GM18507 (cell line): ENCODE measurements at places on chromosomes 2 and 18.

GRCh38 chr18:63888470-63889190 is 1.1 kb downstream of the SERPINB2 start:
- no peak for DNase-seq

DNA sequence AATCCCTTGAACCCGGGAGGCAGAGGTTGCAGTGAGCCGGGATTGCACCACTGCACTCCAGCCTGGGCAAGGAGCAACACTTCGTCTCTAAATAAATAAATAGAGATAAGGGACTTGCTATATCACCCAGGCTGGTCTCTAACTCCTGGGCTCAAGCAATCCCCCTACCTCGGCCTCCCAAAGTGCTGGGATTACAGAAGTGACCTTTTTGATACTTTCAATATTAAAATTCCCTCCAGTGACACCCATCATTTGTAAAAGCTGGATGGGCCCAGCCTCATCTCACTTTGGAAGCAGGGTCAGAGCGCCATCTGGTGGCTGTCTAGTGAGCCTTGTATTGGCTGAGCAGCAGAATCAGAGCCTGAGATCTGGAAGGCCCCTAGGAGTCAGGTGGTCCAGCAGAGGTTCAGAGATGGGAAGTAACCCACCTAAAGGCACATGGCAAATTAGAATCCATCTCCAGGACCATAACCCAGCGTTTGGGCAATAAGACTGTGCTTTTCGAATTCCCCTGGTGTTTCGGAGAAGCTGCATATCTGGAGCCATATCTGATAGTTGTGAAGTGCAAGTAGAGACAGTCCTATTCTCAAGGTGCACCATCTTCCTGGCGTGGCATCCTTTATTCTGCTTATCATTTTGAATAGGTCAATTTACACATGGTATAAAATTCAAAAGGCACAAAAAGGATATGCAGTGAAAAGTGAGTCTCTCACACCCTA is 18.3 kb upstream of the SLC35F6 start:
- DNase-seq, result peak; percentile 58

DNA sequence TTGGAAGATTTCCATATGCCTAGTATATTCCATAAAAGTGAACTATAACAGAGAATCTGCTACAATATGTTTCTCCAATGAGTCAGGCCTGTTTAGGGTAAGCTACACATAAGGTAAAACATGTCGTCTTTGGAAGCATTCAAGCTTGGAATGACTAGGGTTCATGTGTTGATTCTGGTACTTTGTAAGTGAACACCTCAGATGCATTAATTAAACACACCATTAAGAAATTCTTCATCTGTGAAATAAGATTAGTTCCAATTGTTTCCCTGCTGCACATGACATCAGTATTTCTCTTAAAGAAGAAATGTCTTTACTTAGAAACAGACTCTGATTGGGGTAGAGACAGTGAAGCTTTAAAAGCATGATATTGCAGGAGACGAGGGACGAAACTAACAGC is 461.1 kb upstream of the NXPH2 start:
- no peak for DNase-seq

DNA sequence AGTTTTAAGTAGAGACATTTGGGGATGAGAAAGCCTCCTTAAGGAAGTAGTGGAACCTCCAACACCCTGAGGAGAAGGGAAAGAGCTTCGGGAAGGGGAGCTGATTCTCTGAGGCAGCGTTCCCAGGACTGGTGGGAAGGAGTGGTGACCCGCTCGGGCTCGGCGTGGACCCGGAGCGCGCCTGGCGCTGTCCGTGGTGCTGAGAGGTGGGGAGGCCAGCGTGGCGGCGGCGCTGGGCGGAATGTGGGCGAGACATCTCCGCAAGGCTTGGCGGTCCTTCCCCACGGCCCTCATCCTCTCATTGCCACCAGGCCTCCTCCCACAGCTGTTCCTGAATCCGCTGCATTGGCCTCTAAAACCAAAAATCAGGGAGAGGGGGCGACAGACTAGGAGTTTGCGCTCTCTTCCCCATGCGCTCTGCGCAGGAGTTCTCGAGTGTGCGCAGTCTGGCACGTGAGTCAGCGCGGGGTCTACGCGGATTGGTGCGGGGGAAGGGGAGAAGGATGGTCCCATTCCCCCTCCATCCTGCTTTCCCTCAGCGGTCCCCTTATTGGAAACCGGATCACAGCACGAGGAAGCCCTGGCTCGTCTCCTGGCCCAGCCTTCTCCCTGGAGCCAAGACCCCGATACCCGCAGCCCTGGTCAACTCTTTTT is 857 bp downstream of the RESP18 start:
- no peak for DNase-seq

DNA sequence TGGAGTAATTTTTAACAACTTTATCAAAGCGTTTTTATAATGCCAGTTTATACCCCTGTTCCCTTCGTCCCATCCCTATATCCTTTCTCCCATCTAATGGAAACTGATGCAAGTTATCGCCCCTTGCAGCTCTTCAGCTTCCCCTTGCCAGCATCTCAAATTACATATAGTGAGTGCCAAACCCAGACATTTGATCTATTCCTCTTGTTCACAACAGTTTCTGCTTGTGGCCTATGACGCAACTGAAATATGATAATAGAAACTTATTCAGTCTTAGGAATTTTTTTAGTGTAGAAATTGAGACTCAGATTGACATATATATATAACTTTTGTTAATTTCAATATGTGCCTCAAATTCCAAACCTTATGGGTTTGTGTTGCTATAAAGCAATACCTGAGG is 562.2 kb upstream of the VWC2L start:
- DNase-seq, result no peak

DNA sequence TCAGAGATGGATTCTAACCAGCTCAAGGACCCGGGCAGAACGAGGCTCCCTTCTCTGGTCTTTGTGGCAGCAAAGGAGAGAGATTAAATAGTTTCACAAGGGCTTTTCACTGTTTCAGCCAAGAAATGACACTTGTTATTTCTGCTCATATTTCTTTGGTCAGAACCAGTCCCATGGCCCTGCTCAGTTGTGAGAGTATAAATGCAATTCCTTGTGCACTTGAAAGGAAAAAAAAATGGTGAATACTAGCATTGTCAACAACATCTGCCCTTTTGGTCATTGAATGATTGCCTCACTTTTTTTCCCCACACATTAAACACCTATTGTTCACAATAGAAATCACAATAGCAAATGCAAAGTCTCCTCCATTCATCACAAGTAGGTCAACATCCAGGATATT is 104.4 kb downstream of the RDH14 start:
- DNase-seq, result no peak

DNA sequence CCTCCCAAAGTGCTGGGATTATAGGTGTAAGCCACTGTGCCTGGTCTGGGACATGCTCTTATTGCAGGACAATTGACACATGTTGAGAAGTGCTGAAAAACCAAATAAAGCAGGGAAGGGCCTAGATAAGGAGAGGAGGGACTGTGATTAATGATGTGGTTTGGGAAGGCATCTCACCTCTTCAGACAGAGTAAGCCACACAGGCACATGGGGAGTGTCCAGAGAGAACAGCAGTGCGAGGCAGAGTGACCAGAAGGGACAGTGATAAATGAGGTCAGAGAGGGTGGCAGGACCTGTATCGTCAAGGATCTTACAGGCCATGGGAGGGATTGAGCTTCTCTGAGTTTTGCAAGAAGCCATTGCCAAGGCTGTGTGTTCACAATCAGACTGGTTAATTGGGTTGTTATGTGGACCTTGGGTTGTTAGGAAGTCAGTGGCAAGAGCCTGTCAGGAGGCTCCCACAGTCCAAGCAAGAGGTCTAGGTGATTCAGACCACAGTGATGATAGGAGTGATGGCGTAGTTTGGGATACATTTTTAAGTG is 58.5 kb downstream of the EIF5B start:
- no peak for DNase-seq

- no peak for DNase-seq
These were observed 34.7 kb downstream of the PTPN18 start for GRCh38 chr2:130390460-130391057.

GRCh38 chr18:62329691-62330454 is 4.8 kb downstream of the TNFRSF11A start:
- DNase-seq, result no peak

DNA sequence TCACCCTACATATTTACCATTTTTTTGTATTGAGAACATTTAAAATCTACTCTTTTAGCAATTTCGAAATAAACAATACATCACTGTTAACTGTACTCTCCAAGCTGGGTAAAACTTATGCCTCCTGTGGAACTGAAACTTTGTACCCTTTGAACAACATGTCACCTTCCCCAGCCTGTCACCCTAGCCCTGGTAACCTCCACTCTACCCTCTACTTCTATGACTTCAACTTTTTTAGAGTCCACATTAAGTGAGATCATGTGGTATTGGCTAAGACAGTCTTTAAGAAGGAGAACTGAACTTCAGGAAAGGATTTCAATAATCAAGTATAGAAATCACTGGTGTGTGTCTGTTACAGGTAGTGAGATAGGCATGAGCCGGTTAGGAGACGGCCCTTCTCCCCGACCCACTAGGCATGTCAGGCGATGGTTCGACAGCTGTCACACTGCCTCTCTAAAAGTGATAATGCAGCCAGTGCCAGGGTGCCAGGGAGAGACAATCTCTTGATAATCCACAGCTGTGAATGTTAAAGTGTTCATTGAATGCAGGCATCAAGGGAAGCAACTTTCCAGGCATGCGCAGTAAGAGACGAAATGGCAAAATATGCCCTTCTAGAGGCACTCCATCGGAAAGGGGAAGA is 74.6 kb upstream of the RNF152 start:
- DNase-seq, result no peak

- no peak for DNase-seq
These were observed 11.1 kb upstream of the MSGN1 start for GRCh38 chr2:17805166-17805565.

DNA sequence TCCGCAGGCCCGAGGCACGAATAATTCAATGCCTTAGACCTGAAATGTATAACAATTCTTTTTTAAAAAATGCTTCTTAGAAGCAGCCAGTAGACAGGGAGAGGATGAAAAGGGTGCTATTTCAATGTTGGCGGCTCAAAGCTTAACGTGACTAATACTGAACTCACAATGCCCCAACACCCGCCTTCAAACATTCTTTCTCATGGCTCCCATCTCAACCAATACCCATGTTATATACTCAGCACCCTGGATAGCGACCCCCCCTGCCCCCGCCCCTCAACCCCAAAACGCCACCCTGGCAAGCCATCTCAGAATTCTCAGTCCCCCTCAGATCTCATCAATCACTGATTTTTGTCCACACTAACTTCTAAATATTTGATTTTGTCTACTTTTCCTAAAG is 4.4 kb downstream of the FBXO41 start:
- no peak for DNase-seq

DNA sequence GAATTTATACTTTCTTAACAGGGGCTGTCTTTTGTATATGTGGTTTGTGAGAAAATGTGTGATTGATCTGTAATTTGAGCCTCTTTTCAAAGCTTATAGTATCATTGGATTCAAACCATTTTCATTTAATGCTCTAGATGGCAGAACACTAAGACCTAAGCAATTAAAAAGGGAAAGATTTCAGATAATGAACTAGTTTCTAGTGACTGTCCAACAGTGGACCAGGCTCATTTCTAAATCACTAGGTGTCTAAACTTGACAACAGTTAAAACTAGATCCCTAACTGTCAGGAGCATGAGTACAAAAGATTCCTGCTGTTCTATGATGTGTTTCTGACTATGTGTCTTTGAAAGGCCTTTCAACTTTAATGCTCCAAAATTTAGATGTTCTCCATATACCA is 54.6 kb downstream of the ANKRD44 start:
- no peak for DNase-seq

- no peak for DNase-seq
These were observed 43.4 kb downstream of the MBP start for GRCh38 chr18:77088963-77089722.

GRCh38 chr2:65919550-65920188 is 487.3 kb upstream of the SPRED2 start:
- DNase-seq, result no peak

- DNase-seq, result no peak
These were observed 65.1 kb downstream of the GAREM1 start for GRCh38 chr18:32405588-32405987.

DNA sequence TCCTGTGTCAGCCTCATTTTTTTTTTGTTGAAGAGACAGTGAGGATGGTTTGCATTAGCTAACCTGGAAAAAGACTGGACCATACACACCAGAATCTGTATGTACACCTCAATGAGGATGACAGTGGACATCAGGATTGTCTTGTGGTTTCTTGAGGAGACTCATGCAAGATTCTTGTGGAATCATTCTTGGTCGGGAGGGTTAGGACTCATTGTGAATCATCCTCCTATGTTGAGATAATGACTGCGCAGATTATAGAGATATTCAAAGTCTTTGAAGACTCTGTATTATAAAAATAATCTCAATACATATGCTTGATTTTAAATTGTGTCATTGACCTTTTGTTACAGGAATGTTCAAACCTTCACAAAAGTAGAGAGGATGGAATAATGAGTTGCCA is 49.1 kb upstream of the DOCK10 start:
- no peak for DNase-seq

DNA sequence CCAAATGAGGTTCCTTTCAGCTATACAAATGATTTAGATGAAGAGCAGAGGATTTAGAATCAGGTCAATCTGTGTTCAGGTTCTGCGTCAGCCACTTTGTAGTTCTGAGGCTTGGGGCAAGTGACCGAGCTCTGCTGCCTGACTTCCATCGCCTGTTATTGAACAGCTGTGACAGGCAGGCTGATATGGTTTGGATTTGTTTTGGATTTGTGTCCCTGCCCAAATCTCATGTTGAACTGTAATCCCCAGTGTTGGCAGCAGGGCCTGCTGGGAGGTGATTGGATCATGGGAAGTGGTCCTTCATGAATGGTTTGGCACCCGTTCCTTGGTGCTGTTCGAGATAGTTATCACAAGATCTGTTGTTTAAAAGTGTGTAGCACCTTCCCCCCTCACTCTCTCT is 18.6 kb downstream of the TYMS start:
- no peak for DNase-seq

DNA sequence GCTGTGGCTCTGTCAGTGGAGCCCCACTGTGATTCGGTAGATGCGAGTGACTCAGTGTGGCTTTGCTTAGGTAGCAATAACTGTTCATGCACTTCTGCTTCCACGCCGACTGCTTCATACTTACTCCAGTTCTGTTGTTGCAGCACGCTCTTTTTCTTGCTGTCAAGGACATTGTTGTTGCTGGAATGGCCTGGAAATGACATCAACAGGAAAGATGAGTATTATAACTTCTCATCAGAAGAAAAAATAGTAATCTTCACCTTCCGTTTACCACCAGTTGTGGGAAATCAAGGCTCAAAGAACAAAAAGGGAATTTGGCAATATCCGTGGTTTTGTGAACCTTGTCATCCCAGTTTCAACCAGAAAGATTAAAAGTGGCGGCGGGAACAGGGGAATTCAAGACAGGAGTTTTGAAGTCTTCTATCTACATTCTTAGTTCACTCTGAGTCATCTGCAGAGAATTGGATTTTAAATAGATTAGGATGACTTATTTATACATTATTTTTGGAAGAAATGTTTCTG is 8.3 kb downstream of the TM4SF20 start:
- no peak for DNase-seq

- no peak for DNase-seq
These were observed 13.9 kb upstream of the VRK2 start for GRCh38 chr2:58032764-58033080.

DNA sequence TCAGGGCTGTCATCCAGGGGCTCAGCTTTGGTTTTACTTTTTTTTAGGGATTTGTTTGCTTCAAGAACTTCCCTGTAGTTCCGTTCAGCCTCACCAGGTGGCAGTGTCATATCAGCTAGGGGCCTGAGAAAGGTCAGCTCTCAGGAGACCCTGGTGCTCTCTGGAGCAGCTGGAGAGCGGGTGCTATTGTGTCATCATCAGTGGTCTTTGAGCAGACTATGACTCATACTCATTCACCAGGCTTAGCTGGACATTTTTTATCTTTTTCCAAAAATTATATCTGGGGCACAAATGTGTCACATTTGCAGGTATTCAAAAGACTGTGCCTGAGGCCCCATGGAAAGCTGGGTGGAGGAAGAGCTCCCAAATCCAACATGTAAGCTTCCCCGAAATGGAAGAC is 24.4 kb downstream of the ZNF892 start:
- DNase-seq, result peak; percentile 4
